ENCODE measurements at places on chromosomes 7 and 10.

DNA sequence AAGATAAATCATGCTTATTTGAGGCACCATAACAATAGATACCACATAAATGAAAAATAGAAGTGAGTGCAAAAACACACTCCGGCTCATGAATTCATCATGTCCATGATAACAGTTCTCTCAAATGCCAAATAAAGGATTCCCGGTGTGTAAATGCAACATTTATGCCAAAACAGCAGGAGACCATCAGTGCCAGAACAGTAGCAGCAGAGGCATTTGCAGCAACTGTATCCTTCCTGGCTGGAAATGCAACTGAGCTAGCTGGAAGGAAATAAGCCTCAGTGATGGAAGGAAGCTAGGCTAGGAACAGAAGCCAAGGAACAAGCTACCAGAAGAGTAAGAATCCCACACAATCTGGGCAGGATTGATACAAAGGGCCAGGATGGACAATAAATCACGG lies 79.9 kb upstream of the THSD7A start:
- no peak for DNase-seq

DNA sequence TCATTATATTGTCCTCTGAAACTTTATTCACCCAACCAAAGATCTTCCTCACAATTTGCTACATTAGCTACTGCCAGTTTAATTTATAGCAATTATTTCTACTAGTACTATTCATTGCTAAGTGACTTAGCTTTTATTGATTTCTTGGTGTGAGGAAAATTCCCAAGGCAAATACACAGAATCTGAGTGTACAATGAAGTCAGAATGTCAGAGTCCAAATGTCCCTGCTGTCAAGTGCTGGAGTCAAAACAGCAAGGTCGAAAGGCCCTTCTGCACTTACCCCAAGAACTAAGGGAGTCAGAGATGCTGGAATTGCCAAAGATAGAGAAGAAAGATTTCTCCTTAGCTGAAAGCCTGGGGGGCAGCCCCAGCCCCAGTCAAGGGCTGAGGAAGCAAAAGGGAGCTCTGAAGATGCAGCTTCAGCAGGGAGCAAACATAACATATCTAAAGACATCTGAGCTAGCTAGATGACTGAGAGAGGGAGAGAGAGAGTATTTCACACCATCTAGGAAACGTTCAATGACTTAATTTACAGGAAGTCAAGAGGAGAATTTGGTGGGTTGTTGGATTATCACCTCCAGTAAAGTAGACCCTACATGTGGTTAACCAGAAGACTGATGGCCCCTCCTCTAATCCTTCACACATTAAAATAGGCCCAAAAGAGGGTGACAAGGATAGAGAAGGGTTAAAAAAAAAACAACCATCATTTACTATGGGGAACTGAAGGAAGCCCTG lies 36.6 kb upstream of the SAMD8 start:
- DNase-seq: no peak

DNA sequence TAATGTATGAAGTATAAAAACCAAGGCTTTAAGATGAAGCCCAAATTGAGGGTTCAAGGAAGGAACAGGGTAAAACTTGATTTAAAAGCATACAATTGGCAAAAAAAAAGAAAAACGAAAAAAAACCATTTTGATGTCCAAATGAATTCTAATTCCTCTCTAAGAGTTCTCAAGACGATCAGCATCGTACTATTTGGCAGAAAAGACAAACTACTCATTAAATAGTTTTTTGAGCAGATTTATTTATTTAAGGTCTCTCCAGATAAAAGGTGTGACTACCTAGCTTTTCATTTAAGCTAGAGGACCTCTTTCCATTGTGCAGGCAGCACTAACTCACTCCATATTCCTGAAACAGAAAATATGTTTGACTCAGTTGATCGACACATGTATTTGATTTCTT lies 245.0 kb downstream of the KIAA1217 start:
- no peak for DNase-seq

DNA sequence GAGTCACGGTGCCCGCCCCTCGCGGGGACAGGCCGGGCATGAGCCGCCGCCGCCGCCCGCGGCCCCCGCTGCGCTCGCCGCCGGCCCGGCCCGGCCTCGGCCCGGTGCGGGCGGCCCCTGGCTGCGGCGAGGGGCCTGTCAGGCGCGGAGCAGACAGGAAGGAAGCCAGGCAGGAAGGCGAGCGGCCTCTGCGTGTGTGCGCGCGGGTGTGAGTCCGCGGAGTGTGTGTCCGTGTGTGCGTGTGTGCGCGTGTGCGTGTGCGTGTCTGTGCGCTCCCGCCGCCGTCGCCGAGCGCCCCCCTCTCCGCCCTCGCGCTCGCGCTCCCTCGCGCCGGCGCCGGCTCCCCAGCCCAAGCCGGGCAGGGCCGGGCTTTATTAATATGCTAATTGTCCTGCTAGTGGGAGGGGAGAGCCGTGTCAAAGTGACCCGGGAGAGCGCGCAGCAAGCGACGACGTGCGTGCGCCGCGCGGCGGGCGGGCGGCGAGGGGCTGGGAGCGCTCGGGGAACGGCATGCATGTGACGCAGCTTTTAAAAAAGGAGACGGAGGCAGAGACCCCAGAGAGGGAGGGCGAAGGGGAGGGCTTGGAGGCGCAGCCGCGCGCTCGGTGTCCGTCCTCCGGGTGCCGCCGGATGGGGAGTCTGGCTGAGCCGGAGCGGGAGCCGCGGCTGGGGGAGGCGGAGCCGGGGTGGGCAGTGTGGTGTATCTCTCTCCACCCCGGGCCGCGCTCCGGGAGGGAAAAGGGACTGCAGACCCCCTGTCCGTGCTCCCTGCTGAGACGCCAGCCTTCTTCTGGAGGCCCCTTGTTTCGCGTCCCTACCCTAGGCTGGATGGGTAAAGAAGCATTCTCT lies at the start of gene LDB1:
Gene LDB1, minus strand, starts transcription at position 227 of the 849 bp plus-strand sequence. CDS start 258 bp downstream, outside the sequence.
- peak; percentile 88 for DNase-seq

- DNase-seq: no peak
Observed at GRCh38 chr10:14661818-14662217, 112.9 kb downstream of the FAM107B start.

DNA sequence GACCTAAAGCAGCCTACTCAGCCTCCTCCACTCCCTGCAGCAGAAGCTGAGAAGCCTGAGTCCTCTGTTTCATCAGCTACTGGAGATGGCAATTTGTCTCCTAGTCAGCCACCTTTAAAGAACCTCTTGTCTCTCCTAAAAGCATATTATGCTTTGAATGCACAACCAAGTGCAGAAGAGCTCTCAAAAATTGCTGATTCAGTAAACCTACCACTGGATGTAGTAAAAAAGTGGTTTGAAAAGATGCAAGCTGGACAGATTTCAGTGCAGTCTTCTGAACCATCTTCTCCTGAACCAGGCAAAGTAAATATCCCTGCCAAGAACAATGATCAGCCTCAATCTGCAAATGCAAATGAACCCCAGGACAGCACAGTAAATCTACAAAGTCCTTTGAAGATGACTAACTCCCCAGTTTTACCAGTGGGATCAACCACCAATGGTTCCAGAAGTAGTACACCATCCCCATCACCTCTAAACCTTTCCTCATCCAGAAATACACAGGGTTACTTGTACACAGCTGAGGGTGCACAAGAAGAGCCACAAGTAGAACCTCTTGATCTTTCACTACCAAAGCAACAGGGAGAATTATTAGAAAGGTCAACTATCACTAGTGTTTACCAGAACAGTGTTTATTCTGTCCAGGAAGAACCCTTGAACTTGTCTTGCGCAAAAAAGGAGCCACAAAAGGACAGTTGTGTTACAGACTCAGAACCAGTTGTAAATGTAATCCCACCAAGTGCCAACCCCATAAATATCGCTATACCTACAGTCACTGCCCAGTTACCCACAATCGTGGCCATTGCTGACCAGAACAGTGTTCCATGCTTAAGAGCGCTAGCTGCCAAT lies 202.2 kb downstream of the ZEB1 start:
- DNase-seq: no peak

DNA sequence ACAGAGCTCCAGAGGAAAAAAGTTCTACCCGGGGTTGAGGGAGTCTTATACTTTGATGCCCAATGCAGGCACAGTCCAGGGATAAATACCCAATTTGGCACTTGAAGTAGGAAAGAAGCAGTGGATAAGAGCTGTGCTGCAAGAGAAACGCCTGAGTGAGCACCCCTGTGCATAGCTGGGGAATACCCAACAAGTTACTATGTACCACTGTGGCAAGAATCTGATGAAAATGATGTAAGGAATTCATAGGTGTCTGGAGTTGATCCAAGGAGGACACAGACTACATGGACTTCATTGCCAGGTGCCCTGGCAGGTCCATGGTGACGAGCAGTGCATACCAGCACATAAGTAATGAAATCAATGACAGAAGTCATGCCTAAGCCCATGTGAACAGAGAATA lies 183.7 kb upstream of the FEZF1 start:
- no peak for DNase-seq

GRCh38 chr7:137753948-137754851 lies 92.6 kb downstream of the DGKI start:
- no peak for DNase-seq

DNA sequence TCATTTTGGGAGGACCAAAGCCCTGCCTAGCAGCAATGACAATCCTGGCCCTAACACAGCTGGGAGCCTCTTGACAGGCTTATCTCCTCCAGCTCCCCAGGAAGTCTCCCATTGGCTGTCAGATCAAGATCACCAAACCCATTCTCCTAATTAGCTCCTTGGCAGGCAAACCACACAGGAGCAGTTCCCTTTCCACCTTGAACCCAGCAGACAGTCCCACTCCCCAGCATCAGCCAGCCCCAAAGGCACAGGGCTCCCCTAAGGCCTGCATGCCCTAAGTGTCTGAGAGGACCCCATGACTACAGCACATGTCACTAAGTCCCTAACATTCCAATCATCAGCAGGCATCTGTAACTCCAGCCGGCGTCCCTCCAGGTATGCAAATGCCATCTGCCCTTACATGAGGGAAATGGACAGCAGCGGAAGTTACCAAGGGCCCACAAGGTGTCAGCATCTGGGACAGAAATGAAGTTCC lies 348.5 kb downstream of the KCNMA1 start:
- DNase-seq: no peak

DNA sequence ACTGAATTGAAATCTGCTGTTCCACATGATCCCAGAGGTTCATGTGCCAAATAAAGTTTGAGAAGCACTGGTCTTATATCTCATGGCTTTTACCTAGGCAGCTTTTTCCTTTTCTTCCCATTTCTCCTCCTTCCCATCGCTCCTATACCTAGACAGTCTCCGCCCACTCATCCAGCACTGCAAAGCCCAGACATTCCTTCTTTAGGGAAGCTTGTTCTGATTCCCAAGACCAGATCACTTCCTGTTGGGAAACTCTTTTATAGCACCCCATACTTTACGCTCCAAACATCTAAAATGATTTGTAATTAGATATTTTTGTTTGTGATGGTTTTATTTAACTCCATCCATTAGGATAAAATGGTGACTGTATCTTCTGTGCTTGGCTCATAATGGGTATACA lies 75.9 kb downstream of the BMPER start:
- DNase-seq: no peak

- no peak for DNase-seq
Observed at GRCh38 chr10:30987463-30987862, 44.2 kb downstream of the ZNF438 start.

DNA sequence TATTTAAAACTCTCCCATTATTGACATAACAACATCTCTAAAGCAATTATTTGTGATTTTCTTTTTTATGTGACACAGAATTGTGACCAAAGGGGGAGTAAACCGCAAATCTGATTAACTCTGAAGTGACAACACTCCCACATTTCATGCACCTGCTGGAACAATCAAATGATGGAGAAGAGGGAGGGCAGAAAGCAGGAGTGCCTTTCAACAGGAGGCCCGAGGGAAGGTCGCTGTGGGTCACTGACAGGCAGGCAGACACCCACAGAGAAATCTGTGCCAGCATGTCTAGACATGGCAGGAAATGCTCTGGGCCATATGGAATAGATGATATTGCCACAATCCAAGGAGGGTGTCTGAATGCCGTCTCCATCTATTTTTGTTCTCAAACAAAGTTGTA lies 247.3 kb downstream of the DOCK4 start:
- DNase-seq: no peak

- no peak for DNase-seq
Observed at GRCh38 chr7:135386776-135387175, 123.1 kb downstream of the CNOT4 start.

DNA sequence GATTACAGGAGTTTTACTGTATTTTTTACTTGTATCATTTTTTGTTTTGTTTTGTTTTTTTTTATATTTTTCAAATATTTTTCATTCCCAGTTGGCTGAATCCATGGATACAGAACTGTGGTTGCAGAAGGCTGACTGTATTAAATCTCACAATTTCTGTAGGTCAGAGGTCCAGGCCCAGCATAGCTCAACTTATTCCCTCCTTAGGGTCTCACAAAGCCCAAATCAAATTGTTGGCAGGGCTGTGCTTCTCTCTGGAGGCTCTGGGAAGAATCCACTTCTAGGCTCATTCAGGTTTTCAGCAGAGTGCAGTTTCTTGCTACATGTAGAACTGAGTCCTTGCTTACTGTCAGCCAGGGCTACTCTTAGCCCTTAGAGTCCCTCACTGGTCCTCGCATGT lies 22.6 kb downstream of the TSPAN14 start:
- peak; percentile 36 for DNase-seq

- no peak for DNase-seq
Observed at GRCh38 chr7:628402-628763, 98.1 kb upstream of the DNAAF5 start.

DNA sequence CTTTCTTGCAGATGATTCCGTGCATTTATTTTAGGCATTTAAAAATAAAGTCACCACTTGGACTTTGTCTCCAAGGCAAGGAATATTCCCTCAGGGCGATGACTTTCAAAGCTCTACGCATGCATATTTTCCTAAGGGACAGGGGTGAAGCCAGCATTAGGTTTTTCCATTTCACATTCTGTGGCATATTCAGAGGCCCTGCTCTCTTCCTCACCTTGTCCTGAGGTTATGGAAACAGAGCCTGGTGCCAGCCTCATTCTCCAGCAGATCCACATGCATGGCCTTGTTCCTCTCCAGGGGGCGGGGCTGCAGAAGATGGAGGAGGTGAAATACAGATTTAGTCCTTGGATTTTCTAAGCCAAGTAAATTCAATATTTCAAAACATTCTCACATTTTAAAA lies 11.6 kb upstream of the LYZL1 start:
- no peak for DNase-seq

GRCh38 chr10:114239117-114239993 lies at the start of gene VWA2:
VWA2 (plus strand) TSS chr10:114239254; CDS start chr10:114248714, 9,460 bp downstream.
- peak; percentile 66 for DNase-seq

- peak; percentile 78 for DNase-seq
Observed at GRCh38 chr10:5666008-5666840, at the start of gene ASB13. ASB13 (minus strand) TSS chr10:5666595; CDS start chr10:5666551, 44 bp downstream.

DNA sequence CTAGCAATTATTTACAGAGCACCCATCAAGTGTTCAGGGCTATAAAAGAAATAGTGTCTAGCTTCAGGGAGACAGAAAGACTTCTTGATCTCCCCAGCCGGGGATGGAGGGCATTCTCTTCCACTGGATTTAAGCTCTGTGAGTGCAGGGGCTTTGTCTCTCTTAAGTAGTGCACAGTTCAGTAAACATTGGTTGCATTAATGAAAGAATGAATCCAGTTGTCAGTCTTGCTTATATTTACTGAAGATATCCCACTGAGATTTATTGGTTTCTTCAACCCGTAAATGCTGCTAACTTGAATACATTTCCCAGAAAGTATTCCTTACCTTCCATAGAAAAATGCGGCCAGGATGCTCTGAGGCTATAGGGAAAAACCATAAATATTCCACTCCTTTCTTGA lies 41.9 kb downstream of the AUTS2 start:
- DNase-seq: no peak
